ENCODE measurements at places on chromosomes 7 and 10. TPM values are rescaled to one million over a fixed set of nuclear protein-coding genes. Genes with fewer than 3 reads are reported as not detected.

- no peak for DNase-seq
Measured at GRCh38 chr7:22238354-22239311, 118.3 kb downstream of the RAPGEF5 start.

- DNase-seq = no peak
Measured at GRCh38 chr10:110632591-110633215, 11.4 kb upstream of the RBM20 start.

- peak; percentile 59 for DNase-seq
Measured at GRCh38 chr7:27128776-27129728, 1.5 kb downstream of the HOXA4 start.

DNA sequence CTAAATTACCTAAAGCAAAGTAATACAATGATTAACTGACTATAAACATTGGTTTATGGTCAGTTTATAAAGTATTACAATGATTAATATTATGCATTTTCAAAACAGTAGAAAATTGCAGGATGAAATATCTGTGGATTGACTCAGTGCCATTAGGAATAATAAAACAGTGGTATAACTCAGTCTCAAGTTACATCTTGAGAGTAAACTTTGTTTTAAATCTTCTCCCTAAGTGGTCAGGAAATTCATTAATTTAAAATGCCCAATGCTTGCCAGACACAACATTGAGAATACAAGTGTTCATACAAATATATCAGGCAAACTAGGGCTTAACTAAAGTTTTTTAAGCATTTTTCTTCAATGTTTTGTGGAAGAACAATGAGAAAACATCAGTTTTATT lies 257.8 kb downstream of the ETV1 start:
- no peak for DNase-seq

The UPK3BL2 gene
- 18.7 TPM for total RNA-seq

GRCh38 chr7:130598056-130598455 lies 70.5 kb downstream of the COPG2 start:
- no peak for DNase-seq

- DNase-seq = no peak
Measured at GRCh38 chr7:72235351-72235750, 176.8 kb downstream of the CALN1 start.
